ENCODE measurements at places on chromosomes 11 and 22.

- no peak for DNase-seq
Measured at GRCh38 chr11:77418155-77418970, 55.5 kb downstream of the PAK1 start.

- no peak for DNase-seq
Measured at GRCh38 chr11:34002420-34002819, 49.1 kb upstream of the CAPRIN1 start.

GRCh38 chr11:124050748-124051147 is 9.6 kb upstream of the OR10G7 start:
- DNase-seq: no peak

DNA sequence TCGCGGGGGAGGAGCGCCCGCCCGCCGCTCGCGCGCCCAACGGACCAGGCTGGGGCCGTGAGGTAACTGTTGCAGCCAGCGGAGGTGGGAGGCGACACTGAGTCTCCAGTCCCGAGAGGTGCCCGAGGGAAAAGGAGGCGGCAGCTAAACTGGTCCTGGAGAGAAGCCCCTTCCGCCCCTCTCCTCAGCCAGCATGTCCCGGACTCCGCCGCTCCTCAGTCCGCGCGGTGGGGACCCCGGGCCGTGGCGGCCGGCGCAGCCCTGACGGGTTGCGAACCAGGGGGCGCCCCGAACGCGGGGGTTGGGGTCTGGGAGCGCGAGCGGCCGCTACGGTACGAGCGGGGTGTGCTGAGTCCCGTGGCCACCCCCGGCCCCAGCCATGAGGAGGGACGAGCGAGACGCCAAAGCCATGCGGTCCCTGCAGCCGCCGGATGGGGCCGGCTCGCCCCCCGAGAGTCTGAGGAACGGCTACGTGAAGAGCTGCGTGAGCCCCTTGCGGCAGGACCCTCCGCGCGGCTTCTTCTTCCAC is at the start of gene PDE3B:
TSS of gene PDE3B (plus strand) at position 108 of the 529 bp plus-strand sequence. CDS start at position 380, 272 bp downstream.
- DNase-seq: peak; percentile 15

GRCh38 chr11:86212019-86212611 is 32.4 kb upstream of the EED start:
- no peak for DNase-seq

GRCh38 chr22:36768616-36769015 is 7.3 kb downstream of the IFT27 start:
- DNase-seq: no peak

DNA sequence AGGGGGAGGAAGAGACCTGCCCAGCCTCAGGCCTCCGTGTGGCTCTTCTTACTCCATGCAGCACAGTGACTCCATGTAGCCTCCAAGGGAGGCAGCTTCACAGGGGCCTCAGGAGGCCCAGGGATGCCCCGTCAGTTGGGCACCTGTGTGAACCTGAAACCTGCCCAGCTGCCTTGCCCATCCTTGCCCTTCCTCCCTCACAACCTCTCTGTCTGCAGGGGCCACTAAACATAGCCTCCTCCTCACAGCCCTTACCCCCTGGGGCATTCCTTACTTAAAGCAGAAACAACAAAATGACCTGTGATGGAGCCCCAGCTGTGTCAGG is 7.1 kb downstream of the LRRC32 start:
- no peak for DNase-seq

- DNase-seq: no peak
Measured at GRCh38 chr22:39437791-39438704, 18.8 kb upstream of the MGAT3 start.

- DNase-seq: no peak
Measured at GRCh38 chr11:133619397-133619796, 87.1 kb upstream of the OPCML start.

- DNase-seq: no peak
Measured at GRCh38 chr11:125835748-125836147, 2.6 kb downstream of the PATE4 start.

- no peak for DNase-seq
Measured at GRCh38 chr22:42462016-42462415, 29.8 kb upstream of the NFAM1 start.

DNA sequence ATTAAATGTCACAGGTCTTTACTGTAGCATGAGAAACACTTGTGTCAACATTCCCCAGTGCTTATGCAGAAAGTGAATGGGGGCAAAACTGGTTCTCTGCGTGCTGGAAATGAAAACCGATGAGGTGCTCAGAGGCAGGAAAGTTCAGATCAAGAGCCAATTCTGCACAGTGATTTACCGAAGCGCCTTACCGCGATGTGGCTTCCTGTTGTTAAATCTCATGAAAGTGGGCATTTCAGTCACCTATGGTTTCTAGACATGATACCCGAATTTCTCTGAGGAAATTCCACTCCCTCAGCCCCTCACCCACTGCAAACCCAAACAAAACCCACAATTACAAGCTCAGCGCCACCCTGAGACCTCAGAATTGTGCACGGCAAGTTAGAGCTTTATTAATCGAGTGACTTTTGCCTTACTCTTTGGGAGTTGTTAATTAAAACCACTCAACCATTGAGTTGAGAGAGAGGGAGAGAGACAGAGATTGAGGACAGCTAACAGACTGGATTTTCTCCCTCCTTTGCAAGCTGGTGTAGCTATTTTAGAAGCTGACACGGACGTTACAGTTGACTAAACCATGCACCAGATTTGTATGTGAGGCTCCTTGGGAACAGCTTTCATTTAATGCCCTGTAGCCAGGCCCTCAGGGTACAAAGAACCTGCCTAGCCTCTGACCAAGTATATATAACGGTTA is 196.4 kb downstream of the DBX1 start:
- no peak for DNase-seq

DNA sequence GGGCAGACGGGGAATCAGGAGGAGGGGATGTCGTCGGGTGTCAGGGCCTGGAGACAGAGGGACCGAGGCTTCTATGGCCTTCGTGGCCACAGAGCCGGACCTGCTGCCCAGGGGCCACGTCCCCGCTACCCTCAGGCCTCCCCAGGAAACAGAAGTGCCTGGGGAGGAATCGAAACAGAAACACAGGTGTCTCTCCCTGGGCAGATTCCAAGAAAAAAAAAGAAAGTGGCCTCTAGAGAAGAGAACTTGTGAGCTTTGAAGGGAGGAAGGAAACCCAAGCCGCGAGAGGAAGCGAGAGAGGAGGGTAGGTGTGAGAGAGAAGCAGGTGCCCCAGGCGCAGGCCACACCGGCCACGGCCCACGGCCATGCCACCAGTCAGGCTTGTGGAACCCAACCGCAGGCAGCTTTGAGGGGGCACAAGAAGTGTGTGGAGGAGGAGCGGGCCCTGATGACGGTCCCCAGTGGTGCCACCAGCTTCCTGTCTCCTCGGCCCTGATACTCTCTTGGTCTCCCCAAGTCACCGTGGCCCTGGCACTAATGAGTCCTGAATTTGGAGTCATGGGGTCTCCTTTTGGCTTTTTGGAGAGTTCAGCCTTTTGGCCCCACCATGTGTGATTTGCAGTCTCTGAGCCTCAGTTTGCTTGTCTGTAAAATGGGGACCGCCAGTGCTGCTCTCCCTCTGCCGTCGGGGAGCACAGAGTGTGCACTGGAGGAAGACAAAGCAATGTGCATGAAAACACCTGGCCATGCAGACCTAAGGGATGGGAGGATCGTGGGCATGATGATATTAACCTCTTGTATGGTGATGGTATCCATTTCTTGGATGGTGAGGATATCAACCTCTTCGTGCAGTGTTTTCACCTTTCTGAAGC is 25.2 kb downstream of the LIF start:
- DNase-seq: no peak

DNA sequence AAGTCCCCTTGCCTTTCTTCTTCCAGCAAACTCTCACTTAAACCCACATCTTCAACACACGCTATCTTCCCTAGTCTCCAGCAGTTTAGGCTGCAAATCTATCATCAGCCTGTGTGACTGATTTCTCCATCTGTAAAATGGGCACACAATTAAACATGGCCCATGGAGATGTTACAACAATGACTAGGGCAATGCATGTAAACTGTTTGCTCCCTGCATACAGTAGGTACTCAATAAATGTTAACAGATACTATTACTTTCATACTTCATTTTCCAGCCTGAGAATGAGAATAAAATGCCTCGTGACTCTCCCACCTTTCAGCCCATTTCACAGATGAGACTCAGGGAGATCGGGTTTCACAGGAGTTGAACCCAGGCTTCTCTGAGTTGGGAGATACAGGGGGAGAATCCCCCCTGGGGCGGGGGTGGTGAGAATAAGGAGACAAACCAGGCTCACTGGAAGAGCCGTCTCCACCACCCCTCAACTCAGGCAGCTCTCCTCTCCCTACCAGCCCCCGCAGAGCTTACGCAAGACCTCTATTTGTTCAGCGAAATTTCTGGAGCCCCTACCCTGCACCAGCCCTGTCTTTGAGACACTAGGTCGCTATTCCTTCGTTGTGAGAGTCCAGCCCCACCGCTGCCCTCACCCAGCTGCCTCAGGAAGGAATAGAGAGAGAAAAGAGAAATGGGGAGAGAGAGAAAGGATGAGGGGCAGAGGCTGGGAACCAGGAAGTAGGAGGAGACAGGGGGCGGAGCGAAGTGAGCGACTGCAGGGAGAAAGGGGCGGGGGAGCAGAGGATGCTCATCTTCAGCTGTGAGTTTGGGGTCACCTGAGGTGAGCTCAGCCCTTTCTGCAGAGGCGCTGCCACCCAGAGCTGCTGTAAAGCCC is 42.1 kb upstream of the KLHL35 start:
- peak; percentile 6 for DNase-seq

DNA sequence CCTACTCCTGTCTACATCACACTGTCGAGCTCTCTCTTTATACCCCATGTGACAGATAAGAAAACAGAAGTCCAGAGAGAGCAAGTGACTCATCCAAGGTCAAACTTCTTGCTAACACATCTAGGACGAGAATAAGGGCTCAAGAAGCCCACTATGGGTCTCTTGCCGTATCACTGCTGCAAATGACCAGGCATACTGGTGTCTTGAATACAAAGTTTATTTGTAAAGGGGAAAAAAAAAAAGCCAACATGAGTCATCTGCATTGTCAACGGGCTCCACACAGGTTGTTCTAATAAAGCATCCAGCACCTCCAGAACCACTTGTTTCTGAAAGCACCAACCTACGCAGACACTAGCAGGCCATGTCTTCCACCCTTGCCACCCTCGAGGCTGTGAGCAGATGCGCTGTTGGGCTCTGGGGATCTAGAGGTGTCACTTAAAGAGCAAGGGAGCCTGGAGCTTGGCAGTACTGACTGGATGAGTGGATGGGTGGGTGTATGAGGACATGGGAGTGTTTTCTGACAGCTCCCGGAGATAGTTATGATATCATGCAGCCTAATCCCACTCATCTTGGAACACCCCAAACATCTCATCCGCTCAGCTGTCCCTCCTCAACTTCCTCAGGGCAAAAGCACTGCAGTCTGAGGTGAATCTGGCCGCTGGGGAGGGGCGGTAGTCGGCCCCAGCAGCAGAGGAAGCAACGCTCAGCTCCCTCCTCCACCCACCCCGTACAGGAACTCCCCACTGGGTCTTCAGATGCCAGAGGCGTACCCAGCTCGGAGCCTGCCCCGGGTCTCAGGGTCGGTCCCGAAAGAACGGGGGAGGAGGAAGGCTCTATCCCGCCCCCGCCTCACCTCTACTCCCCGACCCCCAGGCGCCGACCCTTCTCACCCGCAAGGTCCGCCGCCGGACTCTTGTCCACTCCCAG is 1.0 kb downstream of the SMCO4 start:
- DNase-seq: no peak

GRCh38 chr11:46493791-46494190 is 100.0 kb downstream of the AMBRA1 start:
- DNase-seq: no peak

DNA sequence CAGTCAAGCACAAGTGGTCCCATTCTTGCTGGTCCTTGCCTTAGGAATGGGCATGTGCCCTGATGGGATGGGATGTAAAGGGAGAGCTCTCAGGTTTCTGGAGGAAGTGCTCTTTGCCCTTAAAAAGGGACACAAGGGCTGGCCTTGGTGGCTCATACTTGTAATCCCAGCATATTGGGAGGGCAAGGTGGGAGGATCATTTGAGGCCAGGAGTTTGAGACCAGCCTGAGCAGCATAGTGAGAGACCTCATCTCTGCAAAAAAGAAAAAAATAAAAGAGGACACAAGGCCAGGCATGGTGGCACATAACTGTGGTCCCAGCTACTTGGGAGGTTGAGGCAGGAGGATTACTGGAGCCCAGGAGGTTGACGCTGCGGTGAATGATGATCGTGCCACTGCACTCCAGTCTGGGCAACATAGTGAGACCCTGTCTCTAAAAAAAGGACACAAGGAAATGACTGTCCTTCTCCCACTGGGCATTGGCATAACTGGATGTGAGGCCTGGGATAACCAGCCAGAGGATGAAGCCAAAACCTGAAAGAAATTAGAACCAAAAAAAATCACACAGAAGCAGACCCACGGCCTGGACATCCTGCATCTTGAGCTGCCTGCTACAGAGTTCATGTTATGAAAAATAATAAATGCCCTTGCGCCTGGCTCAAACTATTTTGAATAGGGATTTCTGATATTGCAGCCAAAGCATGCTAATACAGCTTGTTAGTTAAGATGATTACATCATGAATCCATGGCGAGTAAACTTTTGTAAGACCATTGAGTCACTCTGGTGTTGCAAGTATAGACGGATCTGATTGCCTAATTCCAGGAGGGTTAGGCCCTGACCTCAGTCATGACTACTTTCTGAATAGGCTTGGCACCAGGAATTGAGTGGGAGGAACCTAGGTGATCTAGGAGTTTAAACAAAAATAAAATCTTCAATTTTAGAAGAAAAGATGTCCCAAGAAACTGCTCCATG is 12.9 kb upstream of the CRKL start:
- no peak for DNase-seq

DNA sequence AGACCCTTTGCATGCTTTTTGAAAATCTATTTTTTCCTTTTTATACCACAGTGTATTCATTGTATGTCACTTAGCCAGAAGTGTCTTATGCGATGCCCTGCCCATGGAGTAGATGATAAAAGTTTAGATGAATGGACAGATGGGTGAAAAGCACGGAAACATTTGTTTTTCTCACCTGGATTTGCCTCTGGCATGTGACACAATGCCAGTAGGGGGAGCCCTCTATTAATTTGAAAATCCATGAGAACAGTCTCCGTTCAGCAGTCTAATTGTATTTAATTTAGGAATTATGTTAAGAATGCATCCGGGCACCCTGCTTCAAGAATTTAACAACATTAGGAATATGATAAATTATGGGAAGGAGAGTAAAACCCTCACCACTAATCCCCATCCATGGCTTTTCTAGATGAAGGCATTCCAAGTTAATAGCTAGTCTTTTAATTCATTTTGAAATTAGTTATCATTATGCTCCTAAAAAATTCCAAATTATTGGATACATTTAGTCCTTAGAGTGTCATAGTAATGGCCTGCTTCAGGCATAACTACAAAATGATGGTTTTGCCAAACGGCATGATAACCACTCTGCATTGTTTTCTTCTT is 55.3 kb upstream of the ALKBH3 start:
- DNase-seq: no peak

- no peak for DNase-seq
Measured at GRCh38 chr11:122491509-122491908, 164.0 kb upstream of the UBASH3B start.

Measured in stimulated activated CD4-positive, alpha-beta T cell treated with anti-CD3 and anti-CD28 coated beads, Interleukin-1b, Interleukin-23, amount 100 ng/mL, for 1 hour (primary cell).